ENCODE measurements at places on chromosomes 11 and 22.

DNA sequence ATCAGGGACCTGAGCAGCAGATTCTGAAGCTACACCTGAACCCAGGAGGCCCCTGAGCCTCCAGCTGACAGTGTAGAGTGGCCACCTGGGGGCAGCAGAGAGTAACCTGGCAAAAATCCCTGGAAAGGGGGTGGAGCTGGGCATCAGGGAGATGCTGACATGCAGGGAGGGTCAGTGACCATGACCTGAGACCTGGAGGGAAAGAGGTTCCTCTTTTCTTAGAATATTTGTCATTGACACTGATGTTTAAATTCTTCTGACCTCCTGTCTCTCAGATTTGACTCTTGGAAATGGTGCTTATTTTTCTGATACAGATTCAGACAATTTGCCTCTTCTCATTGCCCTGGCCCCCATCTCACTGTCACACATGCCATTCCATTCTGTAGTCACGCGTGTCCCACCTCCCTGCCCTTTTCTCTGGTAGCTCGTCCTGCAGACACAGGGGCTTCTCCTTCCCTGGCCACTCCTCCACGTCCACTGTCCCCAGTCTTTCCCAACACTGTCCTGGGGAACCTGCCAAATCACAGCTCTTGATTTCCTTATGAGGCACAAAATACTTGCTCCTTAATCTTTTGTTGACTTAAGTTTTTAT lies 117.2 kb upstream of the IGLL5 start:
- DNase-seq = peak; percentile 65

DNA sequence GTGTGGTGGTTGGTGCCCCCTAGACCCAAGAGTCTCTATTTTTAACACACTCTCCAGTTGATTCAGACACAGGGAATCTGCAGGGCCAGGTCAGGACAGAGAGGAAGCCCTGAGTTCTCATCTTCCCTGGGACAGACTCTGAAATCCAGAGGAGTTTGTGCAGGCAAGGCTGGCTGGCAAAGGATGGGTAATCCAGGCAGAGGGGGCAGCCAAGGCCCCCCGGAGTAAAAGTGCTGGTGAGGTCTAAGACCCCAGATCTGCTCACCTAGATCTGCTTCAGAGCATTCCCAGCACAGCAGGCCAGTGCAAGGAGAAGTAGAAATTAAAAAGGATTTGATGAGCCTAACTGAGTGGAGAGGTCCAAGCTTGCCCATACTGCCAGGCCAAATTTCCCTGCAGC lies 40.6 kb upstream of the MN1 start:
- DNase-seq = no peak

GRCh38 chr11:57331720-57332119 lies 4.0 kb downstream of the SSRP1 start:
- no peak for DNase-seq

DNA sequence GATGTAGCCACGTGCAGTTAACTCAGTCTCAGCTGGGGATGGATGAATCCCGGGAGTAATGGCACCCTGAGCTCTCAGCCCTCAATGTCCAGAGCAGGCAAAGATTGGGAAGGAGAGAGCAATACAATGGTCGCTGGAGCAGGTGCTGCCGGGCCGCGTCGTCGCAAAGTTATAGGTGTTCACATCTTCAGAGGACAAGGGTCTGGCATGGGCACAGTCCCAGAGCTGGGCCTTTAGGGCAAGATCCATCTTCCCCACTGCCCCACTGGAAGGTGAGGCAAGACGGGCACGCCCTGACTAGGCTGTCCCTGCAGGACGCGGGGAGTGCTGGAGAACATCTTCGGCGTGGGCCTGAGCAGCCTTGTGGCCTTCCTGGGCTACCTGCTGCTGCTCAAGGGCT lies 7.6 kb downstream of the PCNX3 start:
- DNase-seq = no peak

GRCh38 chr11:73275381-73275750 lies 3.2 kb downstream of the P2RY6 start:
- DNase-seq = no peak

DNA sequence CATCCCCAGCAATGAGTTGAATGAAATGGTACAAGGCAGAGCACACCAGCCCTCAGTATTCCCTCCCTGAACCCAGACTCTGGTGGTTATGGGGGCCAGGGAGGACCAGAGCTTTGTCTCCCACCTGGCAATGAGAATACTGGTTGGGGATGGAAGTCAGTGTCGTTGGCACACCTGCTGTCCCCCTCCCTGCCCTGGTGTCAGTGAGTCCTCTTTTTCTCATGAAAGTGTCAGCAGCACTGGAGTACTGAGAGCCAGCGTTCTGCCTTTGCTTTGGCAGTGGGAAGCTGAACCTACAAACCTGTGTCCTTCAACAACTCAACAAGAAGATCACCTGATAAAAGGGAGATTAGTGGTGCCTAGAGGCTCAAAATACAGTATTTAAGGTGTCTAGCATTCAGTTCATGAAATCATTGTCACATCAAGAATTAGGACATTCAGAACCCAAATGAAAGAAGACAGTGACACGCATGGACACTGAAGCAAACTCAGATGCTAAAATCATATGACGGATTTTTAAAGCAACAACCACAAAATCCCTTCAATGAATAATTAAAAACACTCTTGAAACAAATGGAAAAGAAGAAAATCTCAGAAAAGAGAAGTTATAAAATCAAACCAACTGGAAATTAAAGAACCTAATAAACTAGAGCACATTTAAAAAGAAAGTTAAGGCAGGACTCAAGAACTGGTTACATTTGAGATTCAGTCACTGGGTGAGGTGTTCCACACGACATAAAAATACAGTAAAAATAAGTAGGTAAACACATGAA lies 77.5 kb upstream of the VPREB1 start:
- DNase-seq = no peak

DNA sequence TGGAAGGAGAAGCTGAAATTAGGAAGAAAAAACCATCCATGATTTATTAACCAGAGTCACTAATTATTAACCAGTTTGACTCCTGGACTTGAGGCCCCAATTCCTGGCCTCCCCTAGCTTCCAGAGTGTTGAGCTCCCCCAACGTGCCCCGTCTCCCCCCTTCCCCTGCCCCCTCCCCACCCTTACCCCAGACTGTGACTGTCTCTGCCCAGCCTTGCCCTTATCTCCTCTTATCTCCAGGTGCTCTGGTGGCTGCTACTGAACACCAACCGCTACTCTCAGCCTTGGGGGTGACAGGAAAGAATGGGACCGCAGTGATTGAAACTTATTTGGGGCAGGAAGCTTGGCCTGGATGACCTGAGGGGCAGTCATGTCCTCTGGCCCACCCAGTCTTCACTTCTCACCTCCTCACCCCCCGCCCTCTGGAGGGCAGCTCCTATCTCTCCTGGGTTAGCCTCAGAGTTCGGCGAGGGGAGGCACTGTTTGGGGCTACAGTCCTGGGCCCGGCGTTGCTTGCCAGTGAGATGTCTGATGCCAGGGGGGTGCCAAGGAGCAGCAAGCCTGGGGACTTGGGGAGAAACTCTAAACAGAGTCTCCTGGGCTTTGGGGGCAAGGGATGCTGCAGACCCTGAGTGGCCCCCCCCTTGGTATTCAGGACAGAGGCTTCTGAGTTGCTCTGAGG lies 15.5 kb downstream of the NECTIN1 start:
- DNase-seq = no peak

DNA sequence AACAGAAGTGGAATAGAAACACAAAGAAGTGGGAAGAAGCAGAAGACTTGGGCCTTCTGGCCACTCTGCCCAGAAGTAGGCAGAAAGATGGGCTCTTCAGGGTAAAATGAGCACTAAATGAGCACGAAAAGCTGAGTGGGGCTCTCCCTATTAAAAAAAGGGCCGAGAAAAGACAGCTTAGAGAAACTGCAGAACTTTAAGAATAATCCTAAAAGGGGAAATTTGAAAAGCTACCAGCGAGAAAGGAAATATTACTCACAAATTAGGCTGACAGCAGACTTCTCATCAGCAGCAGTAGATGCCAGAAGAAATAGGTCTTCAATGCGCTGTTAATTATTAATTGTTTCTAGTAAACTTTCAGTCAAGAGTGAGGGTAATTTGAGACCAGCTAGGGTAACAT lies 78.2 kb downstream of the UVRAG start:
- no peak for DNase-seq

DNA sequence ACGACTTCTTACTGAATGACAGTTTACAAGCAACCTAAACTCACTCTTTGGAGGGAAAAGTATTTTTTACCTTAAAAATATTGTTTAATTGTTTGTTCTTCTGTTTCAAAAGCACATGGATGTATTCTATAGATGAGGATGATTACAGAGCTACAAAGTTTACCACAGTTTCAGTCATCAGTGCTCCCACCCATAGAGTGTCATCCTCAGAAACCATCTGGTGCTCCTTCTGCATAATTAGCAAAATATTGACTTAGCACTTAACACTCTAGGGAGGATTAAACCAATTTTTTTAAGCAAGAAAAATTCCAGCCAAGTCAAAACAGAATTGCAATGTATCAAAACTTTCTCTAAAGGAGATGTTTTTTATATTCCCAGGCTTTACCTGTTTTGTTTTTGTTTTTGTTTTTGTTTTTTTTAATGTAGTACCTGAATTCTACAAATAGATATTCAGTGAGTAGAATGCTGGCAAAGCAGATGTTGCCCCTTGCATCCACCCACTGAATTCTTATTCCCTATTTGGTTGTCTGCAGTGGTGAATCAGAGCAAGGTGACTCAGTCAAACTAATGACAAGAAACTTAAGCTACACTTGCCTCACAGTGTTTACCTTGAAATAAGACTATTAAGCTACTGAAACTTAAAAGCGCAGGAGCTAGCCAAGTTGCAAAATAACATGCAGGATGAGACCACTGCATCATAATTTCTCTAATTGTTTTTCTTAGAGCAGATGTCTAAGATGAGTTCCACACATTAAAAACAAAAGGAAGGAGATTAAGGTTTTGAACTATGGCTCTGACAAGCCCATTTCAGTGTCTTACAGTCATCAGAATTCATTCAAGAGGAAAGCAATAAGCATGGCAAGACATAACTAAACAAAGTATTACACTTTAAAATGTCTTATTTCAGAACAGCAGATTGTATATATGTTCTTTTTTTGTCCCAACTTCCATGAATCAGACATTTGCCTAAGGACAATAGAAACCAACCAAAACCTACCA lies 155.1 kb upstream of the SOX6 start:
- no peak for DNase-seq

GRCh38 chr11:57512646-57513451 lies 2.7 kb downstream of the SLC43A1 start:
- DNase-seq = no peak

- DNase-seq = no peak
Measured at GRCh38 chr11:110367571-110367970, 62.2 kb upstream of the FDX1 start.

DNA sequence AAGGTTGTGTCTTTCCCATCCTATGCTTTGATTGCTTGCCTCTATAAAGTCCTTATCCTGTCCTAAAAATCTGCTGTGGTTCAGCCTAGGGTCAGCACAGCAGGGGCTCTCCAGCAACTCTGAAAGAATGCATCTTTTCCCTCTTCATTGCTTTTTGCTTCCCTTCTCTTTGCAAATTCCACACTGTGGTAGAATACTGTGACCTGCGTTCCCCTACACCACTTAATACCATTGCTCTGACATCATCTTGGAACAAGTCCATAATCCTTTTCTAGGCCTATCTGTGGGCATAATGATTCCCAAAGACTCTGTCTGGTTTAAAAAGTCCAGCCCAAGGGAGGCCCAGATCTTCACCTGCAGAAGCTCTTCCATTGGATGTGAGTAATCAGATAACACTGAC lies 177.7 kb downstream of the NAV2 start:
- no peak for DNase-seq

DNA sequence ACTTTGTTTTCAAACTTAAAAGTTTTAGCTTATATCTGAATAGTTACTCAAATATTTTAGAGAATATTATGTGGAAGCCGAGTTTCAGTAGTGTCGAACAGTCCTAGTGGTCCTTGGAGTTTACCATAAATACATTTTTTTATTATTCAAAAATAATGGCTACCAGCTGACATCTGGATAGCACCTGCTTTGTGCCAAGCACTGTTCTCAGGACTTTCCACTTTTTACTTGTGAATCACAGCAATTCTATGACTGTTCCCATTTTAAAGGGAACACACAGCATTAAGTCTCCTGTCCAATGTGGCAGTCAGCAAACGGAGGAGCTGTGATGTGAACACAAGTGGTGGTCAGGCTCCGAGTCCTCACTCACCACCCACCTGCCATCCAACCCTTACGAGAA lies 4.0 kb upstream of the SCGB2A1 start:
- DNase-seq = no peak

- DNase-seq = no peak
Measured at GRCh38 chr22:43892183-43892894, 526 bp upstream of the PNPLA5 start.

GRCh38 chr11:82465481-82465880 lies 268.2 kb downstream of the FAM181B start:
- no peak for DNase-seq

DNA sequence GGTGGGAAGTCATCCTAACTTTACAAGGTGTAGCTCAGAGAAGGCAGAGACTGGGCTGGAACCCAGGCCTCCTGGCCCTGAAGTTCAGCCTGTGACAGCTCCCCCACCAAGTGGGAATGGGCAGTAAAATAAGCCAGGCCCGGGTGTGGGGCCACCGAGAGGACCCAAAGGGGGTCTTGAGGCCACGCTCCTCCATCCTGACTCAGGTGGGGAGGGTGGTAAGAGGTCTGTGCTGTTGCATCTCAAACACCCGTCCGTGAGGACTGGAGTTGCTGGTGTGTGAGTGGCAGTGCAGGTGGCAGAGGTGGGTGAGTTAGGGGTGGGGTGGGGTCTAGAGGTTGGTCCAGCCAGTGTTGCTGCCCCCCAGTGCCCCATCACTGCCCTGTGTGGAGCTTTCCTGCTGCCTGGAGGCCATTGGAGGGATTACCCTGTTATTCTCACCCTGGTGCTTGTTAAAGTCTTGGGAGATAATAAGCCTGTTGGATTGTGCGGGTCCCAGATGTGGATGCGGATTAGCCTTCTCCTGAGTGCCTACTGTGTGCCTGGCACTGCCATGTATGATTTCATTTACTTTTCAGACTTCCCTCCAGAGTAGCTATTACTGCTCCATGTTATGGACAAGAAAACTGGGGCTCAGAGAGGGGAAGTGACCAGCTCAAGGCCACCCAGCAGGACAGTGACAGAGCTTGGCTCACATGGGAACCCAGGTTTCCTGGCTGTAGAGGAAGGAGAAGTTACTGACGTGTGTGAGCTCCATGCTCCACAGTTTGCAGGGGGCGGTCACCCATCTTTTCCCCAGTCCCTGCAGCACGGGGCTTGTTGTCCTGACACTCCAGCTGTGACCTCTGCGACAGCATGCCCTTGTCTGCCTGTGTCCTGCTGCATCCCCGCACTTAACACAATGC lies 12.9 kb downstream of the SERPINH1 start:
- no peak for DNase-seq

GRCh38 chr22:39511226-39511625 lies 9.1 kb upstream of the ATF4 start:
- DNase-seq = no peak

Measured in activated CD8-positive, alpha-beta T cell treated with anti-CD3 and anti-CD28 coated beads for 36 hours (primary cell).